ENCODE measurements at places on chromosomes 4 and X. TPM values are rescaled to one million over a fixed set of nuclear protein-coding genes. Genes with fewer than 3 reads are reported as not detected.

ADH7 gene
- not detected for total RNA-seq

SHISA3 gene
- total RNA-seq: 0.28 TPM

SPOCK3 gene
- 1.2 TPM for total RNA-seq

NDST3 gene
- total RNA-seq: 5.7 TPM

All from thymus (tissue), 14 donors.